K562 (cell line): ENCODE measurements at places on chromosomes 3 and 15. TPM values are rescaled to one million over a fixed set of nuclear protein-coding genes. Genes with fewer than 3 reads are reported as not detected.

- DNase-seq = no peak
Measured at GRCh38 chr3:105436687-105437086, 70.0 kb downstream of the ALCAM start.

GRCh38 chr15:38563723-38564519 lies 693 bp downstream of the RASGRP1 start:
- peak; percentile 81 for DNase-seq

GRCh38 chr15:70142322-70143191 lies 44.8 kb upstream of the TLE3 start:
- no peak for DNase-seq

GRCh38 chr3:28841441-28841840 lies 439.4 kb upstream of the RBMS3 start:
- DNase-seq = no peak

Gene RMDN3
- 35.7 and 36.4 TPM in 2 replicates for polyA plus RNA-seq

GRCh38 chr15:43185157-43186002 lies at the start of gene CCNDBP1:
Gene CCNDBP1, plus strand, starts transcription at chr15:43185403. Its CDS starts 96 bp downstream, at chr15:43185499.
- peak; percentile 99 for DNase-seq

- DNase-seq = no peak
Measured at GRCh38 chr3:167884481-167884880, 149.0 kb downstream of the SERPINI1 start.

DNA sequence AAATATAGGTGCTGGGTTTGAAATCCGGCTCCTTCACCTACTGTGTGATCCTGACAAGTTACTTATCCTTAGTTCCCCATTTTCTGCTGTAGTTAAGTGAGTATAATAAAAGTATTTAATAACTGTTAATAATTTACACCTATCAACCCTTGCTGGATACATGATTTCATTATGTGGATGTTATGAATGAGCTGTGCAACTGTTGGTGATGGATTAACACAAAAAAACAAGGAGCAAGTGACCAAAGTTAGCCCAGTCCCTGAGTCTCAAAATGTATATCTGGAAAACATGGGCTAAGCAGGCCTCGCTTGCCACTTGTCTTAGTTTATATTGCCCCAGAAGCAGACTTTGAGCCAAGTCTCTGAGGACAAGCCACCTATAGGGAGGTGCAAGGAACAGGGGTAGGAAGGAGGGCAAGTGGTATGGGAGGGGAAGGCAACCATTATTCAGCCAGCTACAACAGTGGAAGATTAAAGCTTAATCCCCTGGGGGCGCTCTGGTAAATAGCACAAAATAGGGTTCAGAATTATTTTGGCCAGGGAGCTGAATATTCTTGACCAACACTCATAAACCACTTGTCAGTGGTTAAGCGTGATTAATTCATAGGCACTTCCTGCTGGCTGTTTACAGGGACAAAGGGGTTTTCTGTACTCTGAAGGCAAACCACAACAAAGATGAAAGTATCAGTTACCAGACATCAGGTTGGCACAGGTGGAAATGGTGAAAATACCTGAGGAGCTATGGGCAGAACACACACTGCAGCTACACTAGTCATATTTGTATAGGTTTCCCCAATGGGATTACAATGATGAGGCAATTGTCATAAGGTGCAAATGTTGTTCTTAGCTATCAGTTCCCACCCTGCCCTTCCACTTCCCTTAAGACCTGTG lies 76.2 kb downstream of the TRIM42 start:
- DNase-seq = no peak

Gene CKMT1B
- polyA plus RNA-seq = 6.0 and 7.3 TPM in 2 replicates

DNA sequence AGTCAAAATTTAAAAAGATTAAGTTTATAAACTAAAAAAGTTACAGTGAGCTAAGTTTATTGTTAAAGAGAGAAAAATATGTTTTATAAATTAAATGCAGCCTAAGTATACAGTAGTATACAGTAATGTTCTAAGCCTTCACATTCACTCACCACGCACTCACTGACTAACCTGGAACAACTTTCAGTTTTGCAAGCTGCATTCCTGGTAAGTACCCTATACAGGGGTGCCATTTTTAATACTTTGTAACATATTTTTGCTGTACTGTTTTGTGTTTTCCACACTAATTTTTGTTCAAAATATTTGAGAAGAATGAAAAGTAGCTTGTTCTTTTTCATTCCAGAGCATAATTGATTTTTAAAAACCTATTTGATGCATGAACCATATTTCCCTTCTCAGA lies 524.9 kb downstream of the RBMS3 start:
- DNase-seq = no peak

DNA sequence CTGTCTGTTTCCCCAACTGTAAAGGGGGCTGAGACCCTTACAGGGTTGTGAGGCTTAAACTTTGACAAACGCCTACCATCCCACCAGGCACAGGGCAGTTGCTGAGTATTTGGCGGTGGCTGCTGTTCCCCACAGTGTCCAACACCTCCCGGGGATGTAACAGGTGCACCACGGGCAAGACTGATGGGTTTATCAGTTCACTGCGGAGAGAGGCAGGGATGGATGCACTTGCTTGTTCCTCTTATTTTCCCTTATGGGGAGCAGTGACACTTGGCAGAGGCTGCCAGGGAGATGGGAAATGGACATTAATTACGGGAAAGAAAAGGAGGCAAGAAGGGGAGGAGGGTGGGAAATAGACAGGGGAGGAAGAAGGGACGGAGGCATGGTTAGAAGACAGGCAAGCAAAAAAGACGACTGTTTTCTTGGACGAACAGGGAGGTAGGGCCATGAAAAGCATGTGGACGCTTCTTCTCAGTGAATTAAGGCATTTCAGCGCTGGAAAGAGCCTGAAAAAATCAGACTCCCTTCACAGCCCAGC lies 16.6 kb upstream of the ADIPOQ start:
- no peak for DNase-seq

GRCh38 chr15:43241100-43241499 lies 20.3 kb upstream of the EPB42 start:
- no peak for DNase-seq
